Heart left ventricle (tissue), 16 donors: ENCODE measurements at places on chromosomes 4 and X. TPM values are rescaled to one million over a fixed set of nuclear protein-coding genes. Genes with fewer than 3 reads are reported as not detected.

DNA sequence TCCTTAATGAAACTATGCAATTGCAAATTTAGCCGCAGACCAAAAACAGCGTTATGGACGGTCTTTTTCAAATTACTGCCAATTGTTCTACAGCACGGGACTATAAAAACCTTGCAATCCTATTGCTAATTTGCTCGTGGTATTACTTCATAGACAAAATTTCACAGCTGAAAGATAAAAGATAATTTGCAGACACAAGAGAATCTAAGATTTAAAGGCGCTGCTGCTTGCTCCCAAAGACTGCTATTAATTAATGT lies 1.4 kb upstream of the CAMK2D start:
- no peak for DNase-seq

S100G gene
- total RNA-seq = not detected

DNA sequence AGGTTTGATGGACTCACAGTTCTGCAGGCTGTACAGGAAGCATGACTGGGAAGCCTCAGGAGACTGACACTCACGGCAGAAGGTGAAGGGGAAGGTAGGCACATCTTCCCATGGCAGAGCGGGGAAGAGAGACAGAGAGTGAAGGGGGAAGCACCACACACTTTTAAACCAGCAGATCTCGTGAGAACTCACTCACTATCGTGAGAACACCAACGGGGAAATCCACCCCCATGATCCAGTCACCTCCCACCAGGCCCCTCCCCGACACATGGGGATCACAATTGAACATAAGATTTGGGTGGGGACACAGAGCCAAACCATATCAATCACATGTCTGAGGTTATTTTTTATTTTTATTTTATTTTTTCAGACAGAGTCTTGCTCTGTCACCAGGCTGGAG lies 4.9 kb upstream of the NAT8L start:
- DNase-seq = peak; percentile 19

DNA sequence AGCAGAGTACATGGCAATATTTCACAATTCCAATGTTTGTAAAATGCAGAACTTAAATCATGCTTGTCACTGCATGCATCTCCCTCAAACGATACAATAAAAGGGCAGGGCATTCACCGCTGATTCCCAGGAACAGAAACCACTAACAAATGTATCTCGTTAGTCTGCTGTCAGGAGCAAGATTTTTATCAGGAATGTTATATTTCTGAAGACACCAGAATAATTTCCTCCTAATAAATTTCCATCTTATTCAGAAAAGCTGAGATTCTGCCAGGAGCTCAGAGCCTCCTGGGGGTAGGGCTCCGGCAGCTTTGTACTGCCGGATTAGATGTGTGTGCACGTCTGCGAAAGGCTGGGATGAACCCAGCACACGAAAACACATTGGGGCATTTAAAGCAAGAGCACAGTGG lies 54.0 kb upstream of the LDB2 start:
- no peak for DNase-seq

- DNase-seq = no peak
These were observed 251.8 kb upstream of the GALNTL6 start for GRCh38 chr4:171561419-171561818.

DNA sequence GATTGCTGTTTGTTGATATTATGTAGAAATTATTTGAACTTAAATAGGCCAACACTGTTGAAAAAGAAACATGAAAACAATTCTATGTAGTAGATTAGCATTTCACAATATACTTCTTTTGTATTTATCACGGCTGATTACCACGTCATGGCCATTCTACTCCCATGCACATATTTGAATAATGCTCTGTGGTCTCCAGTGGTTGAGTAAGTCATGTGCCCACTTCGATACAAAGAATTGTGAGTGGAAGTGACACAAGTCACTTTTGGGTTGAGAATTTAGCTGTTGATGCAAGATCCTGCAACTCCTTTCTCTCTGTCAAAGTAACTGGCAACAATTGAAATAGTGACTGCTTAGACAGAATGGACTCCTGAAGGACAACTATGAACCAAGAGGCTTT lies 6.7 kb upstream of the FSTL5 start:
- DNase-seq = no peak

POU3F4 gene
- not detected for total RNA-seq

CNKSR2 gene
- 0.56 TPM for total RNA-seq

GRCh38 chr4:186473933-186474332 lies 81.4 kb downstream of the MTNR1A start:
- no peak for DNase-seq

SMIM43 gene
- not detected for total RNA-seq

- DNase-seq = peak; percentile 37
These were observed 739 bp downstream of the GAK start for GRCh38 chr4:931194-931959.

HTN3 gene
- total RNA-seq = not detected
